Transverse colon (tissue), 4 donors: ENCODE measurements at places on chromosomes 12 and 14. TPM values are rescaled to one million over a fixed set of nuclear protein-coding genes. Genes with fewer than 3 reads are reported as not detected.

Gene NEMP1
- total RNA-seq, result 6.2 TPM

DNA sequence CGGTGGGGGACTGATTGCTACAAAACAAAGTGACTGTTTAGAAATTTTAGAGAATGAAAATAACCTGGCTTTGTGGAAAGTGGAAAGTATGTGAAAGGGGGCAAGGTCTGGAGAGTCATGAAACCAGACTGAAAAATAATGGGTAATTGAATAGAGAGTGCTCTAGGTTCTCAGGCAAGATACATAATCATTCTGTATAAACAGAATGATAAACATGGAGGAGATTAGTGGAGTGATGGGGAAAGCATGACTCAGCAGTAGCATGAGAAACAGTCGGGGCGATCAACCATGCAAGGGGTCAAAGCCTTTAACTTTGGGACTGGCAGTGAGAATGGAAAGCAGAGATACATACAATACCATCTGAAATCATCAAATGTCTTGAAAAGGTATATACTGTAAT is 332.5 kb downstream of the CCER1 start:
- DNase-seq, result no peak

Gene SOX5
- total RNA-seq, result 3.0 TPM

- peak; percentile 51 for DNase-seq
These were observed 188.3 kb upstream of the BCL2L14 start for GRCh38 chr12:11882301-11883019.

GRCh38 chr14:68477110-68477455 is 315.8 kb downstream of the ZFP36L1 start:
- DNase-seq, result no peak

DNA sequence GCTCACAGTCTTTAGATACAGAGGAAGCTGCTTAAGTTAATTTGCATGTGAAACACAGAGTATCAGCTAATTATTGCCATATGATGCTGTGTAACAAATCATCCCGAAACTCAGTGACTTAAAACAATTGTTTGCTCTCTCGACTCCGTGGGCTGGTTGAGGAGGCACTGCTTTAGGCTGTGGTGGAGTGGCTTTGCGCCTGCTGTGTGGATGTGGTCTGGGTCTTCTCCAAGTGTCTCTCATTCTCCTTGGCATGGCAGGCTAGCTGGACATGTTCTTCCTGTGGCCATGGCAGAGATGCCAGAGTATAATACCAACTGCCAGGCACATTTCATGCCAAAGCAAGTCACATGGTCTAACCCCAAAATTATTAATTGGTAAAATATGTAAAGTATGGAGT is 40.9 kb downstream of the PELI2 start:
- DNase-seq, result no peak
